ENCODE measurements at places on chromosomes 11 and 22.

DNA sequence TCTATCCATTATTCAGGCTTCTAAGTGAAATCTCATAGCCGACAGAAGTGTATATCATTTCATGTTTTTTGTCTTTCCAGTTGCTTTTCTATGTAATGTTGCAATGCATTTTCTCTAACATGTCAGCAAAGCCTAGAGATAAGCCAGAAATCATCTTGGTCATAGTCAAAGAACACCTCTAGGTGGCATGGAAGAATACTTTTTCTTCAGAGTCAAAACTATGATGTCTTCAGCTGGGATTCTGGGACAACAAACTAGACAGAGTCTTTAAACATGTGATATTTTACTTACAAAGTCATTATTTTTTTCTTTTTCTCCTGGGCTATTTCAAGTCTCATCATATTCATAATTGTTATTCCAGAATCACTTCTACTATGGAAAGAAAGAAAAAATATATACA is 4.4 kb downstream of the GAS2 start:
- DNase-seq, result no peak

DNA sequence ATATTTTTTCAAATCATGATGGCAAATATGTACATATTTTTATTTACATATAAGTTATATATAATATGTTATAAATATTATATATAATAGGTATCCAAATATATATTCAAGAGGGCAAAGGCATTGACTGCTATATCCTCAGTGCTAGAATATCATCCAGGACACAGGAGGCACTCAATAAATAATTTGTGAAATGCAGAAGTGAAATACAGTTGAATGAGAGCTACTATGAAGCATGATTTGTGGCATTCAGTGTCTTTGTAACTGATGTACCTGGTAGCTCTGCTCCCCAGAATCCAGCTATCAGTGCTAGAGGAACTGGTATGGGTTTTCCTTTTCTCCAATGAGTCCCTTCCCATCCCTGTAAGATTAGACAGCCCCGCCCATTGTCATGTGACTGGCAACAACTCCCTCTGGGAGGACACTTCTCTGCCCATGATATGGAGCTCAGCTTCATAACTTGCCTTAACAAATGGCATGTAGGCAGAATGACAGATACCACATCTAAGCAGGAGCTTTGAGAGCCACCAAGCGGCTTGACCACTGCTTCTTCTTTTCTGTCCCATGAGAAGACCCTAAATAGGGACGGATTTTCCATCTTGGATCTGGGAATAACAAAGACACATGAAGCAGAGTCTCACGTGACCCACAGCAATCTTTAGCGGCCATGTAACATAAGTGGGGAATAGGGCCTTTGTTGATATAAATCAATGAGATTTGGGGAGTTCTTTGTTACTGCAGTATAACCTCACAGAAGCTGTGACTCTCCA is 10.2 kb upstream of the CD82 start:
- DNase-seq, result no peak

DNA sequence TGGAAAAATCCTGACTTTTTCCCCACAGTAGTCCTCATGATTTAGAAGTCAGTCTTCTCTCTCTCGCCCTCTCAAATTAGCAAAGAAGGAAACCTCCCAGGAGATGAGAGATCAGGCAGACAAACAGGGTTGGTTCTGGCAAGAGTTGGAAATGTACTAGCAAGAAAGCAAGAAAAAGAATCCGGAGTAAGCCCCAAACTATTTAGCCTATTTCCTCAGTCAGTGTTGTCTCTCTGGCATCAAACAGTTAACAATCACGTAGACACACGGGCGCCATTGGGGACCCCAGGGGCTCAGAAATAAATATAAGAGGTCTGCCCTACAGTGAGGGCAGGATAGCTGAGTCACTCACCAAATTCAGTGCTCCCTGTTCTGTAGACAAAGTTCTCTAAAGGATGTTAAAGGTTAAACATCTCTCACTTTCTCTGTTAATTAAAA is 4.7 kb downstream of the C11orf52 start:
- DNase-seq, result no peak

DNA sequence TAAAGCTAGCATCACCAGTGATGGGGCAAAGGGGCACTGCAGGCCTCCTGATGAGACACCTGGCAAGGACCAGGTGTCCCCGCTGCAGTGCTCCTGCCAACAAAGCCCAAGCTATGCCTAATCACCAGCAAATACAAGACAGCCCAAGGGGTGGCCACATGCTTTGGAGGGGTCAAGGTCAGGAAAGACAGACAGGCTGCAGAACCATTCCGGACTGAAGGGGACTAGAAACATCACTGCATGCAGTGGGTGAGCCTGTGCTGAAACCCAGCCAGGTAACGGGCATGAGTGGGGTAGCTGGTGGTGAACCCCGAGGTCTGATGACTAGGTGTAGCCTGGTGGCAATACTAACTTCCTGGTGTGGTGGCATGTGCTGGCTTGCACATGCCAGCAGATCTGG is 111.1 kb downstream of the MED15 start:
- no peak for DNase-seq

- no peak for DNase-seq
Observed at GRCh38 chr22:36954251-36955014, 41.0 kb downstream of the CSF2RB start.

DNA sequence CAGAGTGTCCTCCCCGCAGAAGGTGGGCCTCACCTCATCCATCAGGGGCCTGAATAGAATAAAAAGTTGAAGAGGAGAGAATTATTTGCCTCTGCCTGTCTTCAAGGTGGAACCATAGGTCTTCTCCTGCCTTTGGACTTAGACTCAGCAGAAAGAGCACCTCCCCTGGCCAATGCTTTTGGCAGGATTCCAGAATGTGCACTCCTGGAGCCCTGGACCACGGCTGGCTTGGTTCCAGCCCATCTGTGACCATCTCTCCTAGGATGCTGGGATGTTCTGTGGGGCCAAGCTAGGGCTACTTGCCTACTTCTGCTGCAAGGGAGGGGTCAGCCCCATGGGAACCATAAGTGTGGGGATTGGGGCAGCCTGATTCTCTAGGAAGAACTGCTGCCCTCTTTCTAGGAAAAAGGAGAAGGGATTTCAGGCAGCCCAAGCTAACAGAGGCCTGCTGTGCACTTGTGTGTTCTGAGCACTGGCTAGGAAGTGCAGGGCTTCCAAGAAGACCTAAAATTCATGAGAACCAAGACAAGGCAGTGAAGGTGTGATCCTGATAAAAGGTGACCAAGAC is 32.2 kb upstream of the SHANK2 start:
- DNase-seq, result no peak

GRCh38 chr22:25207553-25208157 is 8.0 kb downstream of the CRYBB3 start:
- no peak for DNase-seq

DNA sequence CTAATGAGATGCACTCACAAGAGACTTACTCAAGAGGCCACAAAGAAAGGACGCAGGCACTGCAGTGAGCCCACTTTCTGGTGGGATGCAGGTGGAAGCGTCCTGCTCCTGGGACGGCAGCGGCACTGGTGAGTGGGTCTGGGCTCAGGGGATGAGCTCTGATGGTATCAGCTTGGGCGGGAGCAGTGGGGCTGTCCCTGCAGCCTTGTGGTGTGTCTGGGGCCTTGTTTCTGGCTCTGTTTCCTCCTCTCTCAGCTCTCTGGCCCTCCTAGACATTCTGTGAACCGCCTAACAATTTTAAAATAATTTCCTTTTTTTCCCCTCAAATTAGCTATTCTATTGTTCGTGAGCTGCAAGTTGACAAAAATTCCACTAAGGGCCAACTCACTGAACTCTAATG is 8.8 kb upstream of the ST14 start:
- no peak for DNase-seq

DNA sequence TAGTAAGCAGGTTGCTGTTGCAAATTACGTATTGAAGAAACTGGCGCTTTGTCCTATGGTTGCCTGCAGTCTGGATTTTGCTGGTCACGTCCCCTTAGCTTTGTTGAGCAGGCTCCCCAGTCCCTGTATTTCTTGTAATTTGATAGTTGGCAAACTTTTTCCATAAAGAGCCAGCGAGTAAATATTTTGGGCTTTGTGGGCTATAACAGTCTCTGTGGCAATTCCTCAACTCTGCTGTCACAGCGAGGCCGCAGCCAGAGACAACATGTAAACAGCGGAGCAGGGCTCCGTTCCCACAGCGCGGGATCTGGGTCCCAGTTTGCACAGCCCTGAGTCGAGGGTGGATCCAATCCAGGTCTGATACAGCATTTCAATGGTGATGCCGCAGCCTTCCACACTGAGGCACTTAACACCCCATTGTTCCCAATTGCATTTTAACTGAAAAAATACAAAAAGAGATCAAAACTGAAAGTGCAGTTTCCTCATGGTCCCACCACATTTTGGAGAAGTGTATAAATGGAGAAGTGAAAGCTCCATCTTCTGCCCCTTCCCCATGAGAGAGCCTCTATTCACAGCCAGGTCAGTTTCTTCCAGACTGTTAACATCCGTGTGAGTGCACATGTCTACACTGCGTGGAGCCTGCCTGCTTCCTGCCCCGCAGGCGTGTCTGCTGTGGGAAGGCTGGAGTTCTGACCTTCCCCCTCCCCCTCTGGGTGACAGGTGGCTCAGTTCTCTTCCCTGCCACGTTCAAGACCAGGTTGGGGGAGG is 89.1 kb downstream of the RPS6KA4 start:
- DNase-seq, result no peak

Measured in right renal cortex interstitium (tissue), 3 donors.